T47D (cell line): ENCODE measurements at places on chromosomes 1 and 21.
A peak's percentile ranks its signal among the peaks of the same experiment; 100 is the strongest.

GRCh38 chr1:247407180-247407616, 8.8 kb upstream of the NLRP3 start:
- DNase-seq = no peak

GRCh38 chr1:22208268-22208972, 65.5 kb upstream of the WNT4 start:
- DNase-seq = no peak

DNA sequence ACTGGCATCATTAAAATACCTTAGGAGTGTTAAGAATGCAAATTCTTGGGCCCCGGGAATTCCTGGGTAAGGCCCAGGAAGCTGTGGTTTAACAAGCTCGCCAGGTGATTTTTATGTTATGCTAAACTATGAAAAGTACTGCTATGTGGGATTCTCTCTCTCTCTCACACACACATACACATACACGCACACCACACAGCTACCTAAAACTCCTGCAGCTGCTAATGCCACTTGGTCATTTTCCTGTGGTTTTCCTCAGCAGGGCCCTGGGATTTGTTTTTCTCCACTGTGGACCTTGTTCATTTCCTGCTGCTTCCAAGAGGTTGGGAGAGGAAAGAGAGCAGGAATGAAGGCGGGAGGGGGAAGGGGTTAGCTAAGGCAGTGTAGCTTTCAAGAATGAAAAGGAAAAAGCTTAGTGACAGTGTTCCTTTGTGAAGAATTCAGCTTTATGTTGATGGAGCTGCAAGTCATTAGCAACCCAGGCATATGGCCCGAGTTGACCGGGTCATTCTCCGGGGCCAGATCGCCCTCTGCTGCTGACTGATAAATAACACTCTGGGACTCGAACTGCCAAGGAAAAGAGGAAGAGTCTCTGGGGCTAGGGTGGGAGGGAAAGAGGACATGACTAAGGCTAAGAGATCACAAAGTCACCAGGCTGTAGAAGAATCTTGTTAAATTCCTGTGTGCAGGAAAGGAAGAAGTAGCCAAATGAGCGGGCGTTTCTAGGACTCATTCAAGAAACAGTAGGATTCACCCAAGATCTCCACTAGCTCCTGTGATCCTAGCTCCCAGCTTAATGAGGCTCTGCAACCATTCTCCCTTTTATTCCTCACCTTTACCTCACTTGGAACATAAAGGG, 30.5 kb upstream of the LRIG2 start:
- DNase-seq = peak; percentile 31

- no peak for DNase-seq
Measured at GRCh38 chr1:37945743-37946702, 830 bp downstream of the INPP5B start.

DNA sequence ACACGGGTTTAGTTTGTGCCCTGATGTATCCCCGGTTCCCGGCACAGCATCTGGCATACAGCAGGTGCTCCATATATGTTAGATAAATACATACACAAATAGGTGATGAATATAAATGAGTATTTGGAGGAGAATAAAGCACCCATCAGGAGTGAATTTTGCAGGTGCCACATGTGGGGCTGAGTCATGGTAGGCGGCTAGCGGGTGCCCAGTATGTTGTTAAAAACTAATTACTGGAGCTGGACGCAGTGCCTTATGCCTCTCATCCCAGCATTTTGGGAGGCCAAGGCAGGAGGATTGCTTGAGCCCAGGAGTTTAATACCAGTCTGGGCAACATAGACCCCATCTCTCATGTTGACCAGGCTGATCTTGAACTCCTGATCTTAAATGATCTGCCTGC, 16.7 kb upstream of the WASF2 start:
- DNase-seq = no peak

DNA sequence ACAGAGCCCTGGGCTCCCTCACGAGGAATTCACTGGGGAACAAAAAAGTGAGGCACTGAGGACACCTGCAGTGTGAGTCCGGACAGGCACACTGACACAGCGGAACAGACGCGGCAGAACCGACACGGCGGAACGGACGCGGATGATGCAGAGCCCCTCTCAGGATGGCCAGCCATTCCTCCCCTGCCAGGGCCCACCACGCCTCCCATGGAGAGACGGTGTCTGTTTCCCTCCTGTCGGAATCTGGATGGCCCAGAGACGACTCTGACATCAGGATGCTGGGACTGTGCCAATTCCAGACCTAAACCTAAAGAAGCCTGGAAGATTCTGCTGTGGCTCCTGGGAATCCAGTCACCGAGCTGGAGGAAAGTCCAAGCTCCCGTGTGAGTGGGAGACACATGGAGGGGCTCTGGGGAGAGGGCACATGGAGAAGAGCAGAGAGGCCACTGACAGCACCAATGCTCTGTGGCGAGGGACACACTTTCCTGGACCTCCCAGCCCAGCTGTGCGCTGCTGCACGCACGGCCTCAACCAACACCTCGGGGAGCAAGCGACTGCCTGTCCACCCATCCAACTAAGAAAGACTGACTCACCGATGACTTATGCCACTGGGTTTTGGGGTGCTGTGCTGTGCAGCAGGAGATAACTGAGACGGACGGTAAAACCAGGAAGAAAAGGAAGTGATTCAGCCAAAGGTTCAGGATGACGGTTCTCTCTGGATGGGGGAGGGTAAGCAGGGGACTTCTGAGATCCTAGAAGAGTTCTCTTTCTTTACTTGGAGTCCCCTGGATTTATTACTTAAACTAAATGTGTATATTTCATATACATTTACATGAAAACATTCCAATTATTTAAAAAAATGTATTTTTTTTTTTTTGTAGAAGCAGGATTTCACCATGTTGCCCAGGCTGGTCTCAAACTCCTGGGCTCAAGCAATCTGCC, 23.3 kb downstream of the ZBTB17 start:
- no peak for DNase-seq

GRCh38 chr1:76074321-76075187, at the start of gene ST6GALNAC3:
TSS of gene ST6GALNAC3 (plus strand) at chr1:76074746.
- DNase-seq = peak; percentile 55

DNA sequence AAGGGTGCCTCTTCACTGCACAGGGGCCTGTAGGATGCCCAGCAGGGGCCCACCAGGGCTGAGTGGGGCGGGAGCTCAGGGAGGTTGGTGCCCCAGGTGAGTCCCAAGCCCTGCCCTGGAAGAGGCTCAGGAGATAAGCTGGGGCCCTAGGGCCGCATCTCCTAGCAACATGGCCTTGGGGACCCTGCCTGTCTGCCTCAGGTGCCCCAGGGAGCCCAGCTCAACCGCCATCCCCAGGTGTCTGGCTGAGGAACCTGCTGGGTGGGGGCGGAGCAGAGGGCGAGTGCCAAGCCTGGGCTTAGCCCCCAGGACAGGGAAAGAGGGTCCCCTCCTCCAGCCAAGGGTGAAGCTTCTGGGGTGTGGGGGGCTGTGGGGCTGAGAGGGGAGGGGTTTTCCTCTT, 54.8 kb downstream of the FOXO6 start:
- no peak for DNase-seq
